ENCODE measurements at places on chromosomes 1 and 21. TPM values are rescaled to one million over a fixed set of nuclear protein-coding genes. Genes with fewer than 3 reads are reported as not detected.

CELA2B gene
- total RNA-seq = not detected

RGS1 gene
- total RNA-seq = not detected

ANKRD45 gene
- not detected for total RNA-seq

CLDN14 gene
- total RNA-seq = 0.07 TPM

PALMD gene
- 0.19 TPM for total RNA-seq

TMEM234 gene
- total RNA-seq = 7.5 TPM

B3GALT5 gene
- total RNA-seq = 0.14 TPM

TNNI3K gene
- not detected for total RNA-seq

HEYL gene
- 4.0 TPM for total RNA-seq

OR2M5 gene
- total RNA-seq = not detected

LCE6A gene
- not detected for total RNA-seq

MFAP2 gene
- 1.3 TPM for total RNA-seq

CDC7 gene
- 6.8 TPM for total RNA-seq

PLA2G2C gene
- total RNA-seq = not detected

ECM1 gene
- 1.5 TPM for total RNA-seq

MROH7 gene
- not detected for total RNA-seq

PRDX1 gene
- 1,822 TPM for total RNA-seq

OR2L8 gene
- not detected for total RNA-seq

CCSAP gene
- total RNA-seq = 6.7 TPM

GBP7 gene
- not detected for total RNA-seq

OR2T6 gene
- not detected for total RNA-seq

C1QTNF12 gene
- total RNA-seq = 1.5 TPM

LCE1C gene
- not detected for total RNA-seq

NR1I3 gene
- not detected for total RNA-seq

All from A549 treated with dexamethasone at 1 μM for 4 hours (cell line).